CD8-positive, alpha-beta T cell (primary cell): ENCODE measurements at places on chromosomes 1 and 21.

DNA sequence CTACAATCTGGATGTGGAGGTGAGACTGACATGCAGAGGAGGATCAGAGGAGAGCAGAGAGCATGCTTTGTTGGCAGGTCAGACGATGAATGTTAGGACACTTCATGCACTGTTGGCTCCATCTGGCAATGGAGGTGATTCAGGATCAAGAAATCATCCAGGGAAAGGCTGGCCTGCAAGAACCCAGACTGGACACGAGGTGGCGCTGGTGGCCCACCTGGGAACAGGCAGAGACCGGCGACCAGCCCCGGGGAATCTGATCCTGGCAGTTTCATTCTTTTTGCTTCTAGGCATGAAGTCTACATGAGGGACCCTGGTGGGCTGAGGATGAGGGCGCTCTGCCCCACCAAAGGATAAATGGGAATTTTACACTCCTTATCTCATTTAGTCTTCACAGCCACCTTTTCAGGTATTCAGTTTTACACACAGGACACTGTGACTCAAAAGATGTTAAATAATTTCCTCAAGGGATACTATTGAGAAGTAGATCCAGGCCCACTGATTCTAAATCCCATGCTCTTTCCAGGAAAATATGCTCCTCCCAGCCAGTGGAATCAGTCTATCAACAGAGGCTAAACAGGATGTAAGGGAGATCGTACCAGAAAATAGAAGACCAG is 26.2 kb upstream of the SCMH1 start:
- peak; percentile 71 for DNase-seq

DNA sequence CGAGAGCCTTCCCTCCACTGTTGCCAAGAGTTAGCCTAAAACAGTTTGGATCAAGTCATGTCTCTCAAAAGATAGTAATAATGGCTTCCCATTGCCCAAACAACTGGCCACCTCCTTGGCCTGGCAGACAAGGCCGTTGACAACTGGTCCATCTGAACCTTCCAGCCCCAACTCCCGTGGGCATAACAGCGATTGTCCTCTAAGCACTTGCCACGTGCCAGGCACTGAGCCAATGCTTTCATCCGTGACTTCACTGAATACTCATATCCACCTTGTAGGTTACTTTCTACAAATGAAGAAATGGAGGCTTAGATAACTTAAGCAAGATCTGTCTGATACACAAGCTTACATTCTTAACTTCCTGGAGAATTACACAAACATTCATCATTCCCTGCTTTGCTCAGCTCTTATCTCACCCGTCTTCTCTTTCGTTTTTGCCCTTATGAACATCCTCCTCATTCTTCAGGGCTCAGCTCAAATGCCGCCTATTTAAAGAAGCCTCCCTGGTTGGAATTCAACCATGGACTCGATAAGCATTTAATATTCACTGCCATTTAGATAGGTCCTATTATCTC is 106.4 kb downstream of the KCND3 start:
- no peak for DNase-seq

- DNase-seq = no peak
These were observed 141.1 kb upstream of the SAMSN1 start for GRCh38 chr21:14687268-14687625.

DNA sequence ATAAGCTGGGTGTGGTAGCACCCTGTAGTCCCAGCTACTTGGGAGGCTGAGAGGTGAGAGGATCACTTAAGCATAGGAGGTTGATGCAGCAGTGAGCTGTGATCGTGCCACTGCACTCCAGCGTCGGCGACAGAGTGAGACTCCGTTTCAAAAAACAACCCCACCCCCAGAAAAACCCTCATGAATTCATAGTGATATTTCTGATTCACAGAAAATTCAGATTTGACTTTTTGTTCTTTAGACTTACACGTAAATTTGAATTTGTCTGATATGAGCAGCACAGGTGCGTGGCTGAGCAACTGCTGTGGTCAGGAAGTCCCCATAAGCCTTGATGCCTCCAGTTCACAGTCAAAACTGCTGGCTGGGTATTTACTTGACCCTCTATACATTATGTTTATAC is 10.0 kb upstream of the MORC3 start:
- no peak for DNase-seq

- no peak for DNase-seq
These were observed 60.1 kb upstream of the DAB1 start for GRCh38 chr1:57483954-57484353.
